Osteocyte (in vitro differentiated cells): ENCODE measurements at places on chromosomes 3 and 15. TPM values are rescaled to one million over a fixed set of nuclear protein-coding genes. Genes with fewer than 3 reads are reported as not detected.

The LSAMP gene
- 3.9 and 4.4 TPM in 2 replicates for total RNA-seq

The IRAK2 gene
- total RNA-seq, result 1.3 and 1.5 TPM in 2 replicates

The MAP6D1 gene
- total RNA-seq, result 4.2 and 4.6 TPM in 2 replicates

The CGNL1 gene
- total RNA-seq, result 5.5 and 6.2 TPM in 2 replicates

The GOLGA6D gene
- total RNA-seq, result not detected in 2 replicates

The GRAMD1C gene
- 1.2 and 1.3 TPM in 2 replicates for total RNA-seq

The PP2D1 gene
- total RNA-seq, result not detected in 2 replicates

The TMIE gene
- not detected in 2 replicates for total RNA-seq

The RFX7 gene
- 20.2 and 21.3 TPM in 2 replicates for total RNA-seq

The IL17RC gene
- 36.5 and 36.6 TPM in 2 replicates for total RNA-seq

The MYO5C gene
- 2.7 and 4.0 TPM in 2 replicates for total RNA-seq

The IL17RD gene
- 2.9 and 3.9 TPM in 2 replicates for total RNA-seq

The IGSF10 gene
- total RNA-seq, result 1.2 and 1.4 TPM in 2 replicates

The EFHB gene
- total RNA-seq, result 1.8 and 2.7 TPM in 2 replicates

The TRAT1 gene
- total RNA-seq, result not detected in 2 replicates

The MST1R gene
- total RNA-seq, result 1.1 and 1.8 TPM in 2 replicates

The CKMT1B gene
- total RNA-seq, result not detected in 2 replicates

The CLDN18 gene
- total RNA-seq, result not detected in 2 replicates

The UMPS gene
- total RNA-seq, result 23.5 and 32.1 TPM in 2 replicates

The CISH gene
- total RNA-seq, result 1.7 and 2.4 TPM in 2 replicates

The MORC1 gene
- total RNA-seq, result not detected in 2 replicates

The EPHB3 gene
- total RNA-seq, result 10.6 and 11.4 TPM in 2 replicates

The UACA gene
- 259 and 264 TPM in 2 replicates for total RNA-seq

The C15orf39 gene
- total RNA-seq, result 19.4 and 20.1 TPM in 2 replicates

The PIF1 gene
- total RNA-seq, result 4.2 and 4.8 TPM in 2 replicates

The LDHAL6B gene
- total RNA-seq, result not detected in 2 replicates

The SERPINI2 gene
- total RNA-seq, result not detected in 2 replicates

The CFAP91 gene
- total RNA-seq, result not detected in 2 replicates

The H1-8 gene
- total RNA-seq, result not detected in 2 replicates

The LZTFL1 gene
- 20.2 and 23.0 TPM in 2 replicates for total RNA-seq

The GRIP2 gene
- 0.18 and 0.35 TPM in 2 replicates for total RNA-seq
